ENCODE measurements at places on chromosomes 3 and 15. TPM values are rescaled to one million over a fixed set of nuclear protein-coding genes. Genes with fewer than 3 reads are reported as not detected.

Gene TKT
- total RNA-seq: 182 TPM

Gene CFAP20DC
- total RNA-seq: 4.8 TPM

DNA sequence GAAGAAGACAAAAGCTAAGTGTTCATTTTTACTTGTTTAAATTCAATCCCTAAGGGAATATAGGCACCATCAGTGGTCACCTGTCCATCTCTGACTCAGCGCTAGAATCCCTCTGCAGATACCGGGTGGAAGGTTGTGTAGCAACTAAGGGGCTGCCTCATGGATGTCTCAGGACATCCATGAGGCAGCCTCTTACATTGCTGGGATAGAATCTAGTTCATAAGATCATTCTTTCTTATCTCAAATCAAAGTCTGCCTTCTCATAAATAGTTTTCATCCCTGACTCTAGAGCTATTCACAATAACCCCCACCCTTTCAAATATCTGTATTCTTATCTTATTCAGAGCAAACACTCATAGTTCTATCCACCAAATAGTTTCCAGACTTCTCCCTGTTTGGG lies 38.1 kb downstream of the HSPBAP1 start:
- H3K36me3 ChIP-seq: peaks cover 8% of the 10 kb centered on the region
- H3K4me1 ChIP-seq: no peaks in the 10 kb centered on the region
- no peaks in the 10 kb centered on the region for H3K27me3 ChIP-seq
- H3K4me3 ChIP-seq: no peak overlapping the region

Gene IDH3A
- 64.6 TPM for total RNA-seq

- H3K36me3 ChIP-seq: no peaks in the 10 kb centered on the region
- no peaks in the 10 kb centered on the region for H3K4me1 ChIP-seq
- no peak overlapping the region for H3K4me3 ChIP-seq
- no peak overlapping the region for H3K27ac ChIP-seq
- no peak for DNase-seq
These were observed 13.1 kb upstream of the WWTR1 start for GRCh38 chr3:149670742-149671492.

DNA sequence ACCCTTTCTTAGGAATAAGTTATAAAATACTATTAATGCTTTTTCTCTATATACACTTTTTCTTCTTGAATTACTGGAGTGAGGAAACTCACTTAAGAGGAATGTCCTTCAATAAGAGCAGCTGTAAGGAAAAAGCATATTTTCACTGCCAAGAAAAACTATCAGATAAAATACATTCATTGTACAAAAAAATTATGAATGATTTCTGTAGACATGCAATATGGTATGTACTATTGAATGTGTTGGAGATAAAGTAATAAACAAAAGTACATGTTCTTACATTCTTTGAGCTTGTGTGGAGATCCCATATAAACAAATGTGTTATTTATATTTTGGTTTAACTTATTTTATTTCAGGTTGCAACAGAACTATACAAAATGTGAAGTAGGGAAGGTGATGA lies 241.0 kb upstream of the ZNF717 start:
- no peak overlapping the region for H3K27ac ChIP-seq
- H3K4me3 ChIP-seq: no peak overlapping the region
- DNase-seq: no peak
- H3K36me3 ChIP-seq: no peaks in the 10 kb centered on the region
- H3K27me3 ChIP-seq: no peaks in the 10 kb centered on the region
- no peaks in the 10 kb centered on the region for H3K4me1 ChIP-seq

GRCh38 chr15:58495891-58496408 lies 64.2 kb downstream of the LIPC start:
- H3K4me3 ChIP-seq: no peak overlapping the region
- peaks cover 35% of the 10 kb centered on the region for H3K4me1 ChIP-seq
- no peaks in the 10 kb centered on the region for H3K27me3 ChIP-seq
- no peak overlapping the region for H3K27ac ChIP-seq
- no peaks in the 10 kb centered on the region for H3K36me3 ChIP-seq

DNA sequence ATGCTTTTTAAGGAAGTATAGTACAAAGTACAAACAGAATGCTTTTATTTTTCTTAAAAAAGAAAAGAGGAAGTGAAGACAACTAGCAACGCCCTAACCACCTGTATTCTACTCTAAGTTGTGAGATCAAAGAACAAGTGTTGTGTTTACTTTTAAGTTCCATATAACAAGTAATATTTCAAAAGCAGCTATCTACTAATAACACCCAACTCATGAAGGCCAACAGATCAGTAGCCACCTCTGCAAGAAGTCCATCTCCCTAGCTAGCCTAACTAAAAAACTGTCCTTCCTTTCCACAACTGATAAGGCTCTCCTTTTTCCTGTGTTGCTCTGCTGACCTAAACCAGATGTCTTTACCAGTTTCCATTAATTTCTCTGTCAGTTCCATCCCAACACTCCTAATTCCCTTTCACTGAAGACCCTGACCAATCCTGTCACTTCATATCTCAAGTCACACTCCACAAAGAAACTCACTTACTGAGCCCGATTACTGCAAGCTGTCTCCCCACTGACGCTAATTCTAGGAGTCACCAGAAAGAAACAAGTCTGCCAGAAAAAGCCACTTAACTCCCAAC lies 26.9 kb downstream of the PHC3 start:
- peaks cover 38% of the 10 kb centered on the region for H3K36me3 ChIP-seq
- H3K4me1 ChIP-seq: no peaks in the 10 kb centered on the region
- H3K27me3 ChIP-seq: no peaks in the 10 kb centered on the region
- no peak overlapping the region for H3K27ac ChIP-seq
- H3K4me3 ChIP-seq: no peak overlapping the region

- no peaks in the 10 kb centered on the region for H3K36me3 ChIP-seq
- no peaks in the 10 kb centered on the region for H3K4me1 ChIP-seq
- peak; percentile 46 for DNase-seq
- no peak overlapping the region for H3K27ac ChIP-seq
These were observed 29.7 kb upstream of the STRIT1 start for GRCh38 chr3:155323063-155323666.

GRCh38 chr3:72756900-72757299 lies 91.3 kb downstream of the SHQ1 start:
- no peak overlapping the region for H3K4me3 ChIP-seq
- H3K27me3 ChIP-seq: no peaks in the 10 kb centered on the region
- no peaks in the 10 kb centered on the region for H3K36me3 ChIP-seq
- DNase-seq: no peak
- no peak overlapping the region for H3K27ac ChIP-seq

DNA sequence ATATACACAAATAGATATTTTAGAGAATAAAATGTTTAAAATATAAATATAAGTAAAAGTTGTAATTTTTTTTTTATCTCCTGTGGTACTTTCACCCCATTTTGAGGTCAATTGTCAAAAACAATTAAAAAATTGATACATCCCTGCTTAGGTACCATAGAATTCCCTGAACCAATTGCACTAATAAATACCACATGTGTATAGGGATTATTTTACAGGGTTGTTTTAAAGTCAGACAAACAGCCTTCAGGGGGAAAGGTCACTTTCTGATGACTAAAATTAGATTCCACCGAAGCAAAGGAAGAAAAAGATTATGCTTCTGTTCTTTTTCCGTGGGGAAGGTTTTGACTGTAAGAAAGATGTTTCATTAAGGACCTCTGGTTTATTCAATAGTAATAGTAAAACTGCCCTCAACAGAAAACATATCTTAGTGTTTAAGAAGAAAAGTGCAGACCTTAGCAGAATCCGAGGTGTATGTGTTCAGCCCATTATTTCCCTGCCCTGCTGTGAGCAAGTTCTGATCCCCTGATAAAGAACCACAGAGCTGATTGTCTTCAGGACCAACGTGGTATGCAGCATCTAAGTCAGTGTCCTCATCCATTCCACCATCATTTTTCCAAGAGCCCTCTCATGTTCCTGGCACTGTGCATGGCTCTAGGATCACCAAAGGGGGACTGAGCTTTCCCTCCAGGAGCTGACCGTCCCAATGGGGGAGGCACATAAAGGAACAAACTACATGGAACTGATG lies 132.9 kb upstream of the IL12A start:
- no peaks in the 10 kb centered on the region for H3K27me3 ChIP-seq
- peaks cover 46% of the 10 kb centered on the region for H3K4me1 ChIP-seq
- peak overlapping the region; percentile 75 for H3K27ac ChIP-seq
- H3K4me3 ChIP-seq: no peak overlapping the region
- no peak for DNase-seq

DNA sequence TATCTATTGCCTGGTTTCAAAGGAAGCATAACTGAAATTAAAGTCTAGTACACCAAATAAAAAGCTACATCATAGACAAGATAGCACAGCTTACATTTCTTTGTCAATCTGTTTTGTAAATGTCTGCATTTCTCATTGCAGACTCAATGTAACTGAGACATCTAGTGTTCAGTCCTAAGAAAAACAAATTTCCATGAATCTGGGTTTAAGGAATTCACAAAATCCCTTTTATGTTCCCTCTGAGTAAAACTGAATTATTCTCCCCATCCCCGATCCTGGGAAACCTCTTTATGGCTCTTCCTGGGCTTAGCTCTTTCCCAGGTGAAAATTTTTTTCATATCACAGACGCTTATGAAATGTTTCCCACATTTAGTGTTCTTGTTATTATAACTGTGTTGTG lies 21.6 kb upstream of the RASA2 start:
- H3K36me3 ChIP-seq: no peaks in the 10 kb centered on the region
- no peak for DNase-seq
- no peaks in the 10 kb centered on the region for H3K27me3 ChIP-seq
- no peak overlapping the region for H3K4me3 ChIP-seq
- H3K4me1 ChIP-seq: peaks cover 5% of the 10 kb centered on the region

DNA sequence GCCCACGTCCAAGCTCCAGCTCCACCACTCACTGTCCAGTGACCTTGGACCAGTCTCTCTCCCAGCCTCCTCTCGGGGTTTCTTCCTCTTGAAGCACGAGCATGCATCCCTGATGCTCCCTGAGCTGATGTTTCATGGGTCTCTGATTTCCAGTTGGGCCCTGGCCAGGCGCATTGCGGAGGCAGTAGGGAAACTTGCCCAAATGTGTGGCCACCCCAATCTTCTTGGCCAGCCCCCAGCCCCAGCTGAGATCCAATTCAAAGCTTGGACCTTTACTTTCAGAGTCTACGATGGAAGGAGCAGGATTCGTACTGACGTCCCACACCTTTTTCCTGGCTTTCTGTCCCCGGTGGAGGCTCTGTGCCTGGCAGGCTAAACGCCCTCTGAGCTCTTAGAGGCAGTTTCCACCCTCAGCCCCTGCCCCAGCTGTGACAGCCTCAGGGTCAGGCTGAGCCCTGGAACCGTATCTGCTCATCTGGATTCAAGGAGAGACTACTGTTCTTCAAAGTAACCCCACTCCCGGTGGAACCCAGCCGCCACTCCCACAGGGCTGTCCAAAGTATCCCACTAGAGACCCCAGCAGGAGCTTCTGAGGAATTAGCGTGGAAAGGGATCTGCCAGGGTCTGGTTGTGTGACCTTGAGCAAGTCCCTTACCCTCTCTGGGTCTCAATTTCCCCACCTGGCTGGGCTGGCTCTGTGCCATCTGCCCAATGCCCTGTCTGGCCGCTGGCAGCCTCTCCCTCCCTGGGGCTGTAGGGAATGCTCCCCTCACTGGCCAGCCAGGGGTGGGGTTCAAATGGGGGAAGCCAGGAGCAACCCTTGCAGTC lies 37.4 kb downstream of the CPN2 start:
- no peak overlapping the region for H3K27ac ChIP-seq
- DNase-seq: no peak
- no peak overlapping the region for H3K4me3 ChIP-seq
- H3K4me1 ChIP-seq: peaks cover 17% of the 10 kb centered on the region

Gene SLC24A5
- total RNA-seq: not detected

DNA sequence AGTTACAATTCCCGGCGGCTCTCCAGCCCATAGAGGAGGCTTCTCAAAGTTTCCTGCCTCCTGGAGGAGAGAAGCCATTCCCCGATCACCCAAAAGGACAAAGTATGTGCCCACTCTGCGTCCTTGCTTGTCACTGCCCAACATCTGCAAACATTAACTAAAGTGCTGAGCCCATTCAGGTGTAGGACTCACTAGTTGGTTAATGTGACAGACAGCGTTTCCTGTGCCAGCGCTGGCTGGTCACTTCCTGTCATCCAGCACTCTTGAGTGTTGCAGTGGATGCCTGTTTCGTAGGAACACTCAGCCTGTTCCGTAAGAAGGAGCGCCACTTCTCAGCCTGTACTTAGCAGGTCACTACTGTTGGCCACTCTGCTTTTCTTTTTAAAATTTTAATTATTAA lies 100.3 kb downstream of the APBA2 start:
- DNase-seq: no peak
- no peak overlapping the region for H3K4me3 ChIP-seq
- H3K27ac ChIP-seq: no peak overlapping the region
- H3K36me3 ChIP-seq: no peaks in the 10 kb centered on the region
- peaks cover 38% of the 10 kb centered on the region for H3K4me1 ChIP-seq

Gene USP4
- 11.5 TPM for total RNA-seq

DNA sequence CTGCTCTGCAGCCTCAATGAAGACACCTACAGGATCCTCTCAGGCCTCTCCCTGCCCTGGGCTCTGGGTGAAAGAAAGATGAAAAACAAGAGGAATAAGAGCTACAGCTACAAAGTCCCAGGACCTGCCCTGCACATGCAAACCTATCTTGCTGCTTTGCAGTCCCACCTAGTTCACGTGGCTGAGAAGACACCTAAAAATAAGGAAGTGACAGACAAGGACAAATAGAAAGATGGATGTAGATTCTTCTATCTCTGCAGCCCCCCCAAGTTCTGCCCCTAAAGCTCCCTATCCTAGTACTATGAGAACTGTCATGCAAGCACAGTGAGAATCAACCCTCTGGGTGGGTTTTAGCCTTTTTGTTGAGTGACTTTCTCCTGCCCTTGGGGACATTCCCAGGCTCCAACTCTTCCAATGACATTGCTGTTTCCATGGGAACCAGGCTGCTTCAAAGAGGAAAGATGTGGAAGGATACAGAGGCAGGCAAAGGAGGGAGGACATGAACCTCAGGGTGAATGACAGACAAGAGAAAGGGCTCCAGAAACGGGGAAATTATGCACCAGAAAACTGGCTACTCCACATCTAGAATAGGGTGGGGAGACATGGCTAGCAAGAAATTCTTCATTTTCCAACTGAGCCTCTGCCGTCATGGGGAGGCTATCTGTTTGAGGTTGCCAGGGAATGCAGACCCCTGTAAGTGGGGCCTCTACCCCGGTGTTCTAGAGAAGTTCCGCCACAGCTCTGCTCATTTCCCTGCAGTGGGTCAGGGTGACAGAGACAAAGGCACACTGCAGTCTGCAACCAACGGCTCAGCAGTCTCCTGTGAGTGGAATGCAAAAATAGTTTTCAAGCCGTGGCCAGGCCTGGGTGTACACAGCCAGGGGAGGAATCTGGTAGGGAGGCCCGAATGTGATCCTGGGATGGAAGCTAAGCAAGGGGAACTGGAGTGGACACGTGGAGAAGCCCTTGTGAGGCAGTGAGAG lies 5.2 kb downstream of the CSPG5 start:
- no peak overlapping the region for H3K4me3 ChIP-seq
- H3K27ac ChIP-seq: no peak overlapping the region
- peaks cover 10% of the 10 kb centered on the region for H3K4me1 ChIP-seq
- DNase-seq: no peak
